AG09309 (cell line): ENCODE measurements at places on chromosomes 7 and 10.

DNA sequence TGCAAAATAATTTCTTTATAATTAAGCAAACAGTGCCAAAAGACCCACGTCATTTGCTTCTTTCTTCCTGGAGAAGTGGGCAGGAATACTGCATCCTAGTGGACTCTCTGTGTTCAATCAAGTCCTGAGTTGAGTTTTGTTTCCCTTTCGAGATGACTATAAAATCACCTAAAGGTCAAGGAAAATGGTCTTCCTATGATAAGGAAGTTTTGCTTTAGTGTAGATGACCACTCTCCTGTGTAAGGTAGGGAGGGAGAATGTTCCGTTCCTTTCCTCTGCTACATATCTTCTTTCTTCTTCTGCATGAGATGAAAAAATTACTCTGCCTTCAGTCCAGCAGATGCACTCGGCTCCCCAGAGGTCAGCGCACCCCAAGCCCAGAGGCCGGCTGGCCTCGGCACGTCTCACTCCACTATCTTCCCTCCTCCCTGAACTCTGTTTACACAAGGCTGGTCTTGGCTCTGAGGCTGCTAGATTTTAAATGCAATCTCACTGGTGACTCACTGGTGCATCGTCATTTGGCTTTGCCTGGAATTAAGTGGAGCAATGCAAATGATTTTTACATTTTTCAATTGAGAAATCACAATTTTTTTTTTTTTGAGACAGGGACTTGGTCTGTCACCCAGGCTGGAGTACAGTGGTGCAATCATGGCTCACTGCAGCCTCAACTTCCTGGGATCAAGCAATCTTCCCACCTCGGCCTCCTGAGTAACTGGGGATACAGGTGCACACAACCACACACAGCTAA, 18.6 kb upstream of the VDAC2 start:
- peak; percentile 85 for DNase-seq

GRCh38 chr7:46288861-46289260, 367.8 kb upstream of the IGFBP3 start:
- no peak for DNase-seq

- peak; percentile 95 for DNase-seq
Observed at GRCh38 chr7:102933763-102934162, 21.0 kb downstream of the LRRC17 start.

- no peak for DNase-seq
Observed at GRCh38 chr10:31751051-31751737, 177.4 kb downstream of the ARHGAP12 start.

DNA sequence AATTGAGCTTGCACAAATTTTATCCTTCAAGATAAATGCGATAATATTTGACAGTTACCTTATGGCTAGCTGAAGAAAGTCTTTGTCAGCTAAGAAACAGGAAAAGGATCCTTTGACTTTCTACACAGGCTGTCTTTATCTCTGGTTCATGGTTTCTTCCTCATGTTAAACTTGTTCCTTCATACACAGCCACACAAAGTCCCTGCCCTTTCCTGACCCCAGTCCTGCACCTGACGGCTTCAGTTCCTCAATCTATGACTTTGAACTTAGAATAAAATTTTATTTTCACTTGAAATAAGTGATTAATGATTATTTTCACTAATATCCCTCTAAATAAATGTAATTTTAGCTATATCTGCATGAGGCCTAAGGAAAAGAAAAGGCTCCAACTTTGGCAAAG, 77.8 kb upstream of the PRSS1 start:
- DNase-seq = no peak

GRCh38 chr7:148395990-148396716, 194.4 kb upstream of the C7orf33 start:
- DNase-seq = no peak

DNA sequence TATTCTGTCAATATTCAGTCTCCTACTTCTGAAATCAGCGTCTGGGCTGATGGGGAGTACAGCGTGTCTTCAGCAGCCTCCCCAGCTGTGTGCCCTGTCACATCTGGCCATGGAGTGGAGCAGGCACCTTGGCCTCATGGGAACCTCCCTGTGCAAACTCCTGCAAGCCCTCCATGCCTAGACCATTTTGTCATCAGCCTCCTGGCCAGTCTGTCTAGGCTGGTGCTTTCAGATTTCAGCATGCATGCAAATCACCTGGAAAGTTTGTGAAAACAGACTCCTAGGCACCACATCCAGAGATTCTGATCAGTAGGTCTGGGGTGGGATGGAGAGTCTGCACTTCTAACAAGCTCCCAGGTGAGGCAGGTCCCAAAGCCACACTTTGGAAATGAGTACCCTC, 26.2 kb upstream of the CCSER2 start:
- DNase-seq = no peak

DNA sequence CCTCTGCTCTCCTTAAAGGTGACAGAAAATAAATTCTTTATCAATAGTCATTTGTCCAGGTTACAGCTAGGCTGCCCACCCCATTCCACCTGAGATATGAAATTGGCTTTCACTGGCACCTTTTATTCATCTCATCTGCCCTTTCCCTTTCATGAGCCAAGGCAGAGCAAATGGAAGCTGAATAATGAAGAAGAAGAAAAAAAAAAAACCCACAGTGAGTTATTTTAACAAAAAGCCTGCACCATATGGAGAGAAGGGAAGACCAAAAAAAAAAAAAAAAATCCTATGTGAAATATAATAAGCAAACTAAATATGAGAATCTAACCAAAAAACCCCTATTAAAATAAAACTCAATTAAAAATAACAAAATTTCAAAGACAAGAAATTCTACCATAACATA, 59.2 kb downstream of the CHCHD3 start:
- no peak for DNase-seq

DNA sequence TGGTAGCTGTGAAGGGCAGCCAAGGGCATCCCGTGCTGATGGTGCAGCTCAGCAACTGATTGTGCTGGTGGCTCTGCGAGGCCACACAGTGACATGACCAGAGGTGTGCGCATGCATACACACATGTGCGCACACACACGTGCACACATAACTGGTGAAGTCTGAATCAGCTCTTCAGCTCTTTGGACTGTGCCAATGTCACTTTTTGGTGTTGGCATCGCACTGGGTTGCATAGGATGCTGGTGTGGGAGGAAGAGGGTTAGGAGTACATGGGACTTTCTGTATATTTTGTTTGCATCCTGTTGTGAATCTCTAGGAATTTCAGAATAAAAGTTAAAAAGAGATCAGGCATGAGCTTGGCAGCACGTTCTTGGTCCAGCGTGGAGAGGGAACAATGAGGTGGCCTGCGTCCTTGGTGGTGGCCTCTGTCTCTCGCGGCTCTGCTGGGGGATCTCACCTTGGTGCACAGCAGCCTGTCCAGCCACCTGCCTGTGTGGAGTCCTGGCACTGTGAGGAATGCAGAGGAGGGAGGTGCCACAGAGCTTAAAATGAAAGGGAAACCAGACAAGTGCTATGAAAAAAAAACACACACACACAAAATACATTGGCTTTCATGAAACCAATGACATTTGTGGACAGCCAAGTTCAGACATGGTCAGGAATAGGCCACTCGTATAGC, 124.0 kb downstream of the TRRAP start:
- DNase-seq = no peak

GRCh38 chr7:121624958-121625357, 228.8 kb upstream of the FAM3C start:
- DNase-seq = no peak

DNA sequence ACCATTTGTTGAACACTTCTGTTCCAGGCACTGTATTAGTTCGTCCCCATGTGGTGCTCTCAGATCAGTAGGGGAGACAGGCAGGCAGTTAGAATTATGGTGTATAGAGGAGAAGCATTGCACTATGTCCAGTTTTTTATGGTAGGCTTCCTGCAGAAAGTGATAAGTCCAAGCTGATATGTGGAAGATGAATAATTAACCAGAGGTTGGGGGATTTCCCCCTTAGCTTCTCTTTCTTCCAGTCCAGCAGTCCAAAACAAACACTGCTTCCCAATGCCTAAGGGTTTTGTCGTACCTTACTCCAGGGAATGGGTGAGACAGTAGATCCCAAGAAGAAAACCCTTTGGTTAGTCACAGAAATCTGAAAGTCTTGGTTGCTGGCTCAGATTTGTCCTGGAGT, 19.2 kb downstream of the HIF1AN start:
- DNase-seq = no peak

DNA sequence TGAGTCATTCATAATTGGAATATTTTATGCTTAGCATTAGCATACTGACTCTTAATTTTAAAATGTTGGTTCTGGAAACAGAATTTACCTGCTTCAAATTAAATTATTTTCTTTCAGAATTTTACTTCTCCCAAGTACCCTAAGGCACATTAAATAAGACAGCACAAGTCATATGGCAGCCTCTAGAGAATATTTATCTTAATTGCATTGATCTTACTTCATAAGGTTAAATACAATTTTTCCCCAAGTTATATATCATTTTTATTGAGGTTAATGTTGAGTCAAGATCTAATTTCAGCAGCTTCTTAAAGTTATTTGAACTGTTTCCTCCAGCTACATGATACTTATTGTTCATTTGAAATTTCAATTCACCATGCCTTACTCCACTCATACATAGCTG, 123.1 kb upstream of the IMMP2L start:
- no peak for DNase-seq

DNA sequence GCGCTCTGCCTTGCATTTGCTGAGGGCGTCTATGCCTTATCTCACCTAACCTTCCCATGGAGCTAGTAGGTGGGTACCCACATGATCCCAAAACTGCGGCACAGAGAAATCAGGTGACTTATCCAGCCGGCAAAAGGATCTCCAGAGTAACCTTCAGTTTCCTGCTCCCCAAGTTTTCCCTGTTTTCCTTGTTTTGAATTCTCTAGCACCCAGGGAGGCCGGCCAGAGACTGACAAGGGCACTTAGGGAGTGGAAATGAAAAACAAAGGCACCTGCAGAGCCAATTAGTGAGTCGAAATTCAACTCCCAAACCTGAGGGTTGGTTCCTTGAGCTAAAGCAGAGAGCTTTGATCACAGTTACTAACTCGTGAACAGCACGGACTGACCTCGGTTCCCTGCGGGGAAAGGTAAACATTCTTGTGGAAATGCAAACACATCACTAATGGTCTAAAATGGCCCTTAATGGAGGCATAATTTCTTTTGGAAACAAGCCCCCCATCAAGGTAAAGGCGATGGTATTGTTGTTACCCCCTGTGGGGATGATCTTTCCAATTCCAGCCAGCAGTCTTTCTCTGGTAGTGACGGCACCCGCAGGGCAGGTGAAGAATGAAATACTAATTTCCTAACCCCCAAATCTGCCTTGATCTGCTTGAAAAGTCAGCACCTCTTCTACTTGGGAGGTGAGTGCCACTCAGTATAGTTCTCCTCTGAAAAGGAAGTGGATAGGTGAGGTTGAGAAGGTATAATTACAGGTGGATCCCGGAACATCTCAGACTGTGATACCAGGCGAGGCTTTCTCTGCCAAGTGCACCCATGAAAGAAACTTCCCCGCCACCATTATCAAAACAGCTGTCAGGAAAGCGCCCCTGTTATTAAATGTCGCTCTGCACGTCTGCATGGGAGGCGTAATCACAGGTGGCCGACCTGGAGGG, 365.6 kb upstream of the AUTS2 start:
- DNase-seq = no peak

GRCh38 chr7:154968336-154969001, 34.5 kb downstream of the PAXIP1 start:
- DNase-seq = no peak

DNA sequence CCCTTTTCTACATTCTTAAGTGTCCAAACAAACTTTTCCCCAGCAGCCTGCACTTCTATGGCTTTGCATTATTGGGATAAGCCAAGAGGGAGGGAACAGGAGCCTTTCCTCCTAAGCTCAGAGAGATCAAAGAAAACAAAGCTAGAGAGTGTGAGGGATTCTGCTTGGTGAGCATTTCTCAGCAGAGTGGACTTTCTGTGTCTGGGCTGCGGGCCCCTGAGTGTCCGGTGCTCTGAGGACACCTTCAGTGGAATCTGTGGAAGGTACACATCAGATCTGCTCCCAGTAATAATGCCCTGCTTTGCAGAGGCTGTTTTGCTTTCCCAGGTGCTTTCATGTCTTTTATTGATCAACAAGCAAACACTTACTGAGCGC, 50.2 kb downstream of the KCNMA1 start:
- DNase-seq = no peak

GRCh38 chr10:3552281-3552680, 232.7 kb downstream of the KLF6 start:
- no peak for DNase-seq

DNA sequence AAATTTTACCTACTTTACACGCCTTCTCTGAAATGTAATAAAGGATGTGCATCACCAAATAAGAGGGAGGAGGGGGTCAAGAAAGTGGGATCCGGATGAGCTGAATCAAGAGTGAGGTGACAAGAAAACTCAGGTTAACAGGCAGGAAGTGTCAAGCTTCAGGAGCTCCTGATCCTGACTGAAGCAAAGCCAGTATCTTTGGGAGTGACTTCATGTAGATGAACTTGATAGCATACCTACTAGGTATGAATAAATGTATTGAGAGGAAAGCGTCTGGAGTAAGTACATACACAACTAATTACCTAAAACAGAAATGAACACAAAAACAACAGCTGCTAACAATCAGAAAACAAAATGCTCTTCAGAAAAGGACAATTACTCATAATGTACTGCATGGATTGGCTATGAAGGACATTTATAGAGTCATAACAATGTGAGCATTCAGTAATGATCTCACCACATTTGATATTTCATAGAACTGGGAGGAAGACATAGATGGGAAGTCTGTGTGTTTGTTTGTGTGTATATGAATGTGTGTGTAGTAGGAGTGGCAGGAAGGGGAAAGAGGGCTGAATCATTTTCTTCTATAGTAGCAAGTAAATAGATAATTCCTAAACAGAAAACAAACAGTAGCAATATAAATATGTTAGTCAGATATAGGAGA, 29.4 kb downstream of the PRKG1 start:
- DNase-seq = no peak

DNA sequence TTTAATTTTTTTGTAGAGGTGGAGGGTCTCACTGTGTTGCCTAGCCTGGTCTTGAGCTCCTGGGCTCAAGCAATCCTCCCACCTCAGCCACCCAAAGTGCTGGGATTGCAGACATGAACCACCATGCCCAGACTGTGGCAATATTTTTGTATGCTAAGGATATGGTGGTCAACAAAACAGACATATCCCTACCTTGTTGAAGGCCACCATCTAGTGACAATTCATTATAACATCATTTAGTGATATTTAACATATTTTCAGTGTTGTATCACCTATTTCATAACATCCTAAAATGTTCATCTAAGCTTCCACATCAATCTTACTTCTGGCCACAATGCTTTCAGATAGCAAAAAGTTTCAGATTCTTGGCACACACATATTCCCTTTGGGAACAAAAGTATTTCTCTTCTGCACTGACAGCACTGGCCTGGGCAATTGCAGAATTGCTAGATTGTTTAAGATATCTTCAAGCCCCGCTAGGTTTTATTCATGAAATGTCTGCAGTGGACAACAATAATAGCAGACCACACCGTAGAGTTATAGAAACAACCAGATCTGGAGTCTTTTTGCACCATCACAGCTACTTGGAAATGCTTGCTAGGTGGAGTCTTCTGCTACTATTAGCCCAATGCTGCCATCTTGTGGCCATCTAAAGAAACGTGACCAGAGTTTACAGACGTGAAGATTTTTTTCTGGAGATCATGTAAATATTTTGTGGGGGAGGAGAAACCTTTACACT, 58.4 kb downstream of the DNAJC12 start:
- DNase-seq = peak; percentile 55

GRCh38 chr10:111989136-111989911, 194.2 kb downstream of the GPAM start:
- no peak for DNase-seq
